ENCODE measurements at places on chromosomes 2 and 18. TPM values are rescaled to one million over a fixed set of nuclear protein-coding genes. Genes with fewer than 3 reads are reported as not detected.

DNA sequence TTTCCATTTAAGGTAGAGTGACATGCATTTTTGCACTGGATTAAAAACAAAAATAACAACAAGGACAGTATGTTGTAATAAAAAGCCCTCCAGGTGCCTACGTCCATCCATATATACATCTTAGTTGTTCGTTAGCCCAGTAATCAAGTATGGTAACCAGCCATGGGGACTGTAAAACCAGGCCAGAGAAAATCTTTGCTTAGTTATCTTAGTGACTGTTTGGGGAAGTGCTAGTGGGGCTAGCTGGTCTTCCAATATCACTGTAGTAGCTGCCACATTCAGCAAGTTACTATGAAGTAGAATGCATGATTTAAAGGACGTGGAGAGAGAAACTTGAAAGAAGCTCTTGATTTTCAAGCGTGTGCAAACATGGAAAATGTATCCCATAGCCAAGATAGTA lies 95.9 kb upstream of the STON1 start:
- no peaks in the 10 kb centered on the region for H3K4me1 ChIP-seq
- no peak for DNase-seq
- no peak overlapping the region for H3K27ac ChIP-seq
- no peaks in the 10 kb centered on the region for H3K27me3 ChIP-seq
- H3K36me3 ChIP-seq = no peaks in the 10 kb centered on the region

DNA sequence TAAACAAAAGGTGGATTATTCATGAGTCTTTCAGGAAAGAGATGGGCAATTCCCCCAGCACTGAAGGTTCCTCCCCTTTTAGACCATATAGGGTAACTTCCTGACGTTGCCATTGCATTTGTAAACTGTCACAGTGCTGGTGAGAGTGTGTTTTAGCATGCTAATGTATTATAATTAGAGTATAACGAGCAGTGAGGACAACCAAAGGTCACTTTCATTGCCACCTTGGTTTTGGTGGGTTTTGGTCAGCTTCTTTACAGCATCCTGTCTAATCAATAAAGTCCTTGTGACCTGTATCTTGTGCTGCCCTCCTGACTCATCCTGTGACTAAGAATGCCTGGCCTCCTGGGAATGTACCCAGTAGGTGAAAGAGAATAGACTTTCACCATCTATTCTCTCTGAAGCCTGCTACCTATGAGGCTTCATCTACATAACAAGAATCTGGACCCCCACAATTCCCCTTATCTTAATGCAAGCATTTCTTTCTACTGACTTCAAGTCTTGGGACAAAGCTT lies 148.7 kb downstream of the CABLES1 start:
- no peaks in the 10 kb centered on the region for H3K27me3 ChIP-seq
- H3K4me3 ChIP-seq = no peak overlapping the region
- no peaks in the 10 kb centered on the region for H3K36me3 ChIP-seq
- H3K4me1 ChIP-seq = no peaks in the 10 kb centered on the region

DNA sequence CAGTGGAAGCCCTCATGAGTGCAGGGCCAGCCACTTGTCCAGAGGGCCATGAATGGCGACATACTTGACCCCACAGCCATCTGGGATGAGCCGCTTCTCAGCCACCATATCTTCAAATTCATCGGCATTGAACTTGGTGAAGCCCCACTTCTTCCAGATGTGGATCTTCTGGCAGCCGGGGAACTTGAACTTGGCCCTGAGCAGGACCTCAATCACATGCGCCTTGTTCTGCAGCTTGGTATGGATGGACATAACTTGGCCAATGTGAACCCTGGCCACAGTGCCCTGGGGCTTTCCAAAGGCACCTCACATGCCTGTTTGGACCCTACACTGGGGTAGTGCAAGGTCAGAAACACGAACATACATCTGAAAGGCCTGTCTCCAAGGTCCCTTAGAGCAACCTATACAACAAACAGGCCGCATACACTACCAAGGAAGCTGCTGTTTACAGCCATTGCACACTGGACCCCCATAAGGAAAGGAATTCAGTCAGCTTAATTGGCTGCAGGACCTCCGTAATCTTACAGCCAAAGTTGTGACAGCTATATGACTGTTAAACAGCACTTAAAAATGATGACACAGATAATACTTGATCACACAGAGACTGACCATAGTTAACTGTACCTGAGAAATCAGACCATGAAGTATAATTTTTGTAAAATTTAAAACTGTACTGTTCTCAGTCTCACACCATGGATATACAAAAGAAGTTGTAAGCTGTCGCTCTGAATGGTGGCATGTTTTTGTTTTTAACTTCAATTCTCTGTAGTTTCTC lies 53.8 kb downstream of the USP34 start:
- H3K4me3 ChIP-seq = no peak overlapping the region
- no peaks in the 10 kb centered on the region for H3K4me1 ChIP-seq

The RGPD4 gene
- total RNA-seq = 0.17 TPM

DNA sequence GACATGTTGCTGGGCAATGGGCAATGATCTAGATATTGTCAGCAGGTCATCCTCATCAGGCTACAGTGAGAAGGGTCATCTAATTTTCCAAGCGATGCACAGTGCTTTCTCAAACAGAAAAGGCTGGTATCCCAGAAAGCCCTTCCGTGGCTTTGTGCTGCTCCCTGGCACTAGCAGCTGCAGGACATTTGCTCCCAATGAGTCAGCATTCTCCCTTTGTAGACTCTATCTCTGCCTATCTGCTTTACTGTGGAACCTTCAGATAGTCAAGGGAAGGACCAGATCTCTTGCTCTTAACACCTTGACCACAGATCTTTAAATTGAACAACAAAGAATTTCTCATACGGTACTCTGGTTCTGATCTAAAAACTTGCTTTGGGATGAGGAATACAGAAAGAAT lies 101.4 kb downstream of the CDH2 start:
- no peak overlapping the region for H3K4me3 ChIP-seq
- no peaks in the 10 kb centered on the region for H3K36me3 ChIP-seq
- DNase-seq = no peak
- no peaks in the 10 kb centered on the region for H3K27me3 ChIP-seq
- H3K4me1 ChIP-seq = no peaks in the 10 kb centered on the region

DNA sequence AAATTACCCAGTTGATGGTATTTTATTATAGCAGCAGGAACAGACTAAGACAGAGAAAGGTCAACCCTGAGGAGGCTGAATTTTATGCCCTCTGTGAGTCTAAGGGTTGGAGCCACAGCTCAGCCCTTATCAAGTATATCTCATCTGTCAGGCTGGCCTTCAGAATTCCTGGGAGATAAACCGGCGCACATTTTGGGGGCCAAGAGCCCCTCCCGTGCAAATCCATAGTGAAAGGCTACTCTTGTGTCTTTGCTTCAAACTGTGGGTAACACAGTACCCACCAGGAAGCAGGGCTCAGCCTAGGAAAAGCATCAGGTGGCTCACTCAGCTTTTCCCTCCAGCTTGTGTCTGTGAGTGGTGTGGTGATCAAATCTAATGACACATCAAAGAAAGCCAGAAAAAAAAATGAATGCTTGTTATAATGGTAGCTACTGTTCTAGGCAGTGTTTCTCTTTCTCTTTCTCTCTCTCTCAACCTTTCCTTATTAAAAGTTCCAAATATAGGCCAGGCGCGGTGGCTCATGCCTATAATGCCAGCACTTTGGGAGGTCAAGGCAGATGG lies 25.0 kb upstream of the ASXL2 start:
- no peaks in the 10 kb centered on the region for H3K27me3 ChIP-seq
- H3K36me3 ChIP-seq = no peaks in the 10 kb centered on the region
- H3K27ac ChIP-seq = no peak overlapping the region
- no peak for DNase-seq

DNA sequence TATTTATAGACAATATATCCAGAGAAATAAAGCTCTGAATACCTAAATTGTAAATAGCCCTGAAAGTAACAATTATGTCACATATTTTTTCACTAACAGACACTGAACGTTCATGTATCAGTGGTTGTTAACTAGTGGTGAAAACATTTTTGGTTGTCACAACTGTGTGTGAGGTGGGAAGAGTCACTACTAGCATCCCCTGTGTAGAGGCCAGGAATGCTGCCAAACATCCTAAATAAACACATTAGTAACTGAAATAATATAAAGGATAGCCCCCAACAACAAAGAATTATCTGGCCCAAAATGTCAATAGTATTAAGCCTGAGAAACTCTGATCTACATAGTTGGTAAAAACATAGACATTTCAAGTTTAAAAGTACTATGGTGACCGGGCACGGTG lies 64.5 kb downstream of the ROCK1 start:
- no peaks in the 10 kb centered on the region for H3K4me1 ChIP-seq
- H3K36me3 ChIP-seq = no peaks in the 10 kb centered on the region
- H3K27me3 ChIP-seq = no peaks in the 10 kb centered on the region
- no peak overlapping the region for H3K27ac ChIP-seq
- no peak for DNase-seq
- no peak overlapping the region for H3K4me3 ChIP-seq

All from prostate gland (tissue), 2 donors.